Activated CD4-positive, alpha-beta T cell treated with anti-CD3 and anti-CD28 coated beads for 4 hours (primary cell): ENCODE measurements at places on chromosomes 1 and 21.

- DNase-seq: no peak
Observed at GRCh38 chr1:212675675-212676074, 24.0 kb downstream of the BATF3 start.

DNA sequence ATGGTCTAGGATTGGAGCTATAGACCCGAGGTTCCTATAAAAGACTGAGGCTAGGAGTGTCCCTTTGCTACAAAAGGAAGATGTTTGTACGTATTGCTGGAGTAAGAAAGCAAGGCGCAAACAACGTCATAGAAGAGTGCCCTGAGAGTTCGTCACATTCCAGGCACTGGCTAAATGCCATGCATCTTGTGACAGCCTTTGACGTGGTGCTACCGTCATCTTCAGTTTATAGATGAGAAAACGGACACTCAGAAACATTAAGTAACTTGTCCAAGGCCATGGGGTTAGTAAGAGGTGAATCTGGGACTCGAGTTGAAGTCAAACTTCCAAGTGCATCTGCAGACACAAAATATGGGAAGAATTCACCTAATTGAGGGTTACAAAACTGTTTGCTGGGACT is 104.2 kb upstream of the SLC45A1 start:
- DNase-seq: no peak

DNA sequence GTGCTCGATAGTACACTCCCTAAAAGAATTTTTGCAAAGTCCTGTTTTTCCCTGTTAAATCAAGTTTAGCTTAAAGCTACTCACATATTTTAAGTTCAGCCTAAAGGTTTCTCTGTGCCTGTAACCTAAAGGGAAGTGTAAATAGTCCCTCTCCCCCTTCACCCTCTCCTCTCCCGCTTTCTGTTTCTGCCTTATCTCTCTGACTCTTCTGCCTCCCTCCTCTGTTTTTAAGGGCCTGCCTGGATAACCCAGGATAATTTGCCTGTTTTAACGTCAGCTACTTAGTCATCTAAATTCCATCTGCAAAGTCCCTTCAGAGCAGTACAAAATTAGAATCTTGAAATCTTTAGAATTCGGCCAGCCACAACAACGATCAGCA is 92.6 kb downstream of the NID1 start:
- DNase-seq: no peak

DNA sequence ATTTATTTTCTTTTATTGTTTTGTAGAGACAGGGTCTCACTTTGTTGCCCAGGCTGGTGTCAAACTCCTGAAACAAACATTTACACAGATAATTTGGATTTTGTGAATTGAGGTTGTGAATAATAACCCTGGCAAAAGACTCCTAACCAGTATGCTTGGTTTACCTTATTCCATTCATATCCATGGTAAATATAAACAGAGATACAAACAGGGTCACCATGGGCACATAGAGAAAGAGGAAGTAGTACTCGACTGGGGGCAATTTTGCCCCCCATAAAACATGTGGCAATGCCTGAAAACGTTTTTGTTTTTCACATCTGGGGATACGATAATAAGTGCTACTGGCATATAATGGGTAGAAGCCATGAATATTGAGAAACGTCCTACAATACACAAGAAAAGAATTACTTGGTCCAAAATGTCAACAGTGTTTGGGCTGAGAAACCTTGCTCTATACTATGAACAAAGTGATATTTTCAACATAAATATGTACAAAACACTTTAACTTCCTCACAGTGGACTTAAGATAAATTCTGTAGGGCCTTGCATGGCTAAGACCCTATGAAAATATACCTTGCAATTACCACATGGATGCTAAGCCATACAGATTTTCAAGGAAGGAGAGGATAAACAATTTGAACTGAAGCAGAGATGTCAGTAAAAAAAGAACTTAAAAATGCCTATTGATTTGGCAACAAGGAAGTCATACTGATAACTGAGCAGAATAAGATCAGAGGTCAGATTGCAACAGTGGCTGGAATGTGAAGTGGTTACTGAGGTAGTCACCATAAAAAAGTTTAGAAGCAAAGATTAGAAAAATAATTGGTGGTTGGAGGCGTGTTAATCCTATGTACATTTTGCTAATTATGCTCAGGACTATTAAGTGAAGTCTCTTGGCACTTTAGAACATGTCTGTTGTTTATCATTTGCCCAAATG is 27.4 kb upstream of the ASPM start:
- DNase-seq: no peak

DNA sequence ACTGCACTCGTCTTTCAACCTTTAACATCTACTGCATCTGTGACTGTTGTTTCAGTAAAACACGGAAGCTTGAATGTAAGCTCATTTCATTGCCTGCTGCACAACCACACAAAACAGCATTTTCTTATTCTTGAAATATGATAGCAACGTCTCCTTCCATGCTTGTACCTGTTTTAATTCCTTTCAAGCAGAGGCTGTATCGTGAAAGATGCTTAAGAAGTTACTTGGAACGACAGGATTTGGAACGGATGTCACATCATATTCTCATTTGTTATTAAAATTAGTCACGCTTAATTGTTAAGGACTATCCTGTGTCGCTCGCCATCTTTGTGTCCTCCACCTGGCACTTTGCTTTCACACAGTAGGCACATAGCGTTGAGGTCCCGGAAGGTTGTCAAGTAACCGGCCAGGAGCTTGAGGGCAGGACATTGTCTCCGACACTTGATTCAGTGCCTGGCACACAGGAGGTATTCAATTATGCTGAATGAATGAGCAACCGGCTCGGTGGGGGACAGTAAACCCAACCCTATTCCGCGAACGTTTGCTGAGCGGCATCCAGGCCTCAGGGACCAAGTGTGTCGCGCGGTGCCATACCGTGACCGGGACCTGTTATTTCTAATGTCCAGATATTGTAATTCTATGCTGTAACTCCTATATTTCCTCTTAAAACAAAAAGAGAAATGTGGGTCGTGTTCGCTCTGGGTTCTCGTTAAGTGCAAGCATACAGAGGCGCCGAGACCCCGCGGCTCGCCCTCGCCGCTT is 499 bp upstream of the SH3GLB1 start:
- no peak for DNase-seq

GRCh38 chr21:44083631-44084291 is 23.4 kb upstream of the PWP2 start:
- DNase-seq: peak; percentile 55

GRCh38 chr21:45920824-45921600 is 60.6 kb upstream of the COL6A1 start:
- DNase-seq: no peak

GRCh38 chr21:42593007-42593814 is 60.2 kb upstream of the PDE9A start:
- DNase-seq: peak; percentile 63

- DNase-seq: no peak
Observed at GRCh38 chr1:111804776-111805175, 49.1 kb downstream of the DDX20 start.

GRCh38 chr1:81954534-81955020 is 153.8 kb downstream of the ADGRL2 start:
- no peak for DNase-seq

- no peak for DNase-seq
Observed at GRCh38 chr1:176604461-176604860, 141.5 kb downstream of the PAPPA2 start.

GRCh38 chr1:43867976-43868740 is 65.4 kb upstream of the ARTN start:
- no peak for DNase-seq

- no peak for DNase-seq
Observed at GRCh38 chr21:33219954-33220353, 9.8 kb upstream of the IFNAR2 start.

DNA sequence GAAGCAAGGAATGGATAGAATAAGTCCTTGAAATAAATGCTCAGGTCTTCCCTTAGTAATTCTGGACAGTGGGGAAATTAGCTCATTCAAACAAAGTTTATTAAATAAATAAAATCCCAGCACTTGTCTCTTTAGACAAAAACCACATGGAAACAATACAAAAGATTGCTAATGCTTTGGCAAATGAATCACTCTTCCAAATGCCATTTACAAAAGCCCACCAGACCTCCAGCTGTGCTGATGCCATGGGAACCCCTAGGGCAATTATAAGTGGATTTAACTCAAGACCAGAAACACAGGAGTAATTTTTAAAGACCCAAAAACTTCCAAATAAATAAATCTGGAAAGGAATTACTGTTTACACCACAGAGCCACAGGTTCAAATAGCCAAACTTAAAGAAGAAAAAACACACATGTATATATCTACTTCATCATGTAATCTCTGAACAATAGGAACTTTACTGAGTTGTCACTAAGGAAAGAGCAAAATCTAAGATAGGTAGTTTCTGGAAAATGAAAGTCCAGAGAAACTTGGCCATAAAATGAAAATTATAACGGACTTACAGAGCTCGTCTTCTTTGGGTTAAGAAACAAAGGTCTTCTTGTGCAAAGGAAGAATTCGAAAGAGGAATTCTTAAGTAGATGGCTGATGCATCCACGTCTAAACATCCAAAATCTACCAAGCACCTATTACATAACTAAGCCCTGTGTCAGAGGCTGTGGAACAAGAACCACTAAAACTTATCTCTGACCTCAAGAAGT is 399.4 kb downstream of the SMYD3 start:
- DNase-seq: no peak

GRCh38 chr1:170555370-170555769 is 23.4 kb downstream of the GORAB start:
- DNase-seq: no peak

DNA sequence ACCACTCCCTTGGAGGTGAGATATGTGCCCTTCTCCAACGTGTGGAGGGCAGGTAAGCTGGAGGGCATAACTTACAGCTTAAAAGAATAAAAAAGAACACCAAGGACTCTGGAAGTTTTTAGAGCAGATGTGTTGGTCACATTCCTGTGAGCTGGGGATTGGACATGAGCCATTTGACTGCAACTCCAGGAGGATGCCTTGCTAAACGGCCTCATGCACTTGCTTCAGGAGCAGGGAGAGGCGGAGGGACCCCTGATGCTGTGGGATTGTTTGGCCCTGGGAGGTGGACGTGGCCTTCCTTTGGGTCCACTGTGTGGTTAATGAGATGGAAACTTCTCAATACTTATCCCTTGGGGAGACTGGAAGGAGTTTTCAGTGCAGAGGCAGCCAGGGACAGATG is 185.6 kb downstream of the RHOU start:
- DNase-seq: no peak

DNA sequence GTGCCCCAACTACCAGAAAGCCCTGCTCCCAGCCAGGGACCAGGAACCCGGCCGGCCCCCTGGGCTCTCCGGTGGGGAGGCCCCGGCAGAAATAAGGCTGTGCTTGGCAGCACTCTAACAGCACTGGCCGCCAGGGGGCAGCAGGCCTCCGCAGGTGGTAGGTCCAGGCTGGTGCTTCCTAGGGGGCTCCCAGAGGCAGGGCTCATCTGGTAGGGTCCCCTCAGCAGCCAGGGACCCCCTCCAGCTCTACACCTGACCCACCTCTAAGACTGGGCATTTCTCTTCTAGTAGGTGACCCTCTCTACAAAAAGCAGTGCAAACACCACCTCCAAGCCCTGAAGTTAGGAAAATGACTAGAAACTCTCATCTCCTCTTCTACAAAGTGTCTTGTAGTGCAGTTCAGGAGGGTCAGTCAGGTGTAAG is 85.6 kb downstream of the STUM start:
- DNase-seq: peak; percentile 80

GRCh38 chr1:89894210-89895201 is 73.7 kb downstream of the LRRC8D start:
- no peak for DNase-seq

DNA sequence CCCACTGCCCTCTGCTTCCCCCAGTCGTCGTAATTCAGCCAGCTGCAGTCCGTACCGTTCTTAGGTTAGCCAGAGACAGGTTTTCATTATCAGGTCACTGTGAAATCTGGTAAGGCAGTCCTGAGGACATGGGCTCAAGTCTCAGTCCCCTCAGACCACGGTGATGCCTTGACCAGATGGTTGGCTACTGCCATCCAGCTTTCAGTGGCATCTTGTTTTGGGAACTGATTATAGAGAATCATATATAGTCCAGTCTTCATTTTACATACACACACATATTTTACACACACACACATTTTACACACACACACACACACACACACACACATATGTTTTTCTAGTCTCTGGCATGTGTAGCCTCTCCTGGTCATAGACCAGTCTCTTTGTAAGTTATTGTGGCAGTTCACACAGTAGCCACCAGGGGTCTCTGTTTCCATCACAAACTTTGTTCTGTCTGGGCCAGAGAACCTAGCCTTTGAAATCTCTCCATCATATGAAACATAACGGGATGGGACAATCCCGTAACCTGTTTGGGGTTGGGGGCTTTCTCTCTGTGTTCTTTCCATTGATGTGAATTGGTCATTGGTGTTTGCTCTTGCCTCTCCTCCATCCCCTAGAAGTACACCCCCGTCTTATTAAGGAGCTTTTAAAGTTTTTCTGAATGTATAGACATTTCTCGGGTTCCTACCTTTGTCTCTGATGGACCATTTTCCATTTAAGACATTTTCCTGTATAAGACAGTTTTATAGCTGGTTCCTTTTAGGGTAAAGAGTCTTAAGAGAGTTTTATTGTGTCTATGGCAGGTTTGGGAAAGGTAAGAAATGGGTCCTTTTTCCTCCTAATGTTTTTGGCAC is 8.4 kb upstream of the IKBKE start:
- peak; percentile 83 for DNase-seq

DNA sequence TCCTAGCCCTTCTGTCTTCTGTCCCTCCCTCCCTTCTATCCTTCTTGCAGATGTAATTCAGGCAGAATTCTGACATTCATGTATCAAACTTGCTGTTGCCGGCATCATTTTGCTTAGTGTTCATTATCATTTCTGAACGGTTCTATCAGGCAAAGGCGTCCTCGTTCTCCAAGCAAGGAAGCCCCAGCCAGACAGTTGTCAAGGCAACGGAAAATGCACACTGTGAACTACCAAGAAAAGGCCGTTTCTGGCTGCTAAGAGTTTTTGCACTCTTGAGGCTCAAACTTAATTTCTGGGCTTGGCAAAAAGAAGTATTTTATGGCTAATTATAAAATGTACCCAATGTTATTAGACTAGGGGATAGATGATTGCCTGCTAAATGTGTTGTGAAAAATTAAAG is 164.7 kb upstream of the KCNJ15 start:
- DNase-seq: no peak

- no peak for DNase-seq
Observed at GRCh38 chr1:46284058-46284457, 19.4 kb downstream of the LRRC41 start.

- DNase-seq: no peak
Observed at GRCh38 chr21:34594566-34595234, 20.2 kb downstream of the RCAN1 start.

- DNase-seq: no peak
Observed at GRCh38 chr1:175005085-175005783, 5.5 kb downstream of the CACYBP start.

DNA sequence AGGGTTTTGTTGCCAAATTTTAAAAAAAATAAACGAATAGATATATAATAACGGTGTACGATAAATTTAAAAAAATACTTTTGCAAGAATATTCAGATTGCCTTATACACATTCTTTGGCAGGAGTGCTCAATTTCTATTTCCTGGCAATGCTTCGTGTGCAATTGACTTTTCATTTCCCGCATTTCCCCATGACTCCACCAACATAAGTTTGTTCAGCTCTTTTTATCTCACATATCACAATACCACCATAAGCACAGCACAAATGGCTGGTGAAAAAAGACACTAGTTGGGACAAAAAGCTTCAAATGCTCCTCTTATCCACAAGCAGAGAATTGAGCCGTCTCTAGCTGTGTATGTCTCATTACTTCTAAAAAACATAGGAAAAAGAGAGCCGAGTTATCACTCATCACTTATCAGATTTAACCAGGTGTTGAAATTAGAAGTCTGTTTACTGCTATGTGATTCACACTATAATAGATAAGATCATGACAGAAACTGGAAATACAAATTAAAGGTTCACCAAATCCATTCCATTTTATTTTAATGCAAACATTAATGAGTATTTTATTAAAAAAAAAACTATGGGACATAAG is 28.9 kb upstream of the RGS1 start:
- DNase-seq: no peak
